Memory B cell (primary cell): ENCODE measurements at places on chromosomes 2 and 18.
A peak's percentile ranks its signal among the peaks of the same experiment; 100 is the strongest.

- DNase-seq, result no peak
- no peak overlapping the region for H3K27ac ChIP-seq
- H3K27me3 ChIP-seq, result peaks cover 1% of the 10 kb centered on the region
Observed at GRCh38 chr18:50709193-50709592, 110.6 kb downstream of the MRO start.

GRCh38 chr18:66994790-66995189 is 390.9 kb upstream of the CDH19 start:
- H3K27me3 ChIP-seq, result no peaks in the 10 kb centered on the region
- no peak overlapping the region for H3K27ac ChIP-seq
- DNase-seq, result no peak

- DNase-seq, result no peak
- H3K36me3 ChIP-seq, result no peaks in the 10 kb centered on the region
- peaks cover 36% of the 10 kb centered on the region for H3K27me3 ChIP-seq
- H3K27ac ChIP-seq, result no peak overlapping the region
- H3K4me1 ChIP-seq, result peaks cover 2% of the 10 kb centered on the region
- no peak overlapping the region for H3K4me3 ChIP-seq
Observed at GRCh38 chr2:65402780-65403528, 29.4 kb downstream of the SPRED2 start.

DNA sequence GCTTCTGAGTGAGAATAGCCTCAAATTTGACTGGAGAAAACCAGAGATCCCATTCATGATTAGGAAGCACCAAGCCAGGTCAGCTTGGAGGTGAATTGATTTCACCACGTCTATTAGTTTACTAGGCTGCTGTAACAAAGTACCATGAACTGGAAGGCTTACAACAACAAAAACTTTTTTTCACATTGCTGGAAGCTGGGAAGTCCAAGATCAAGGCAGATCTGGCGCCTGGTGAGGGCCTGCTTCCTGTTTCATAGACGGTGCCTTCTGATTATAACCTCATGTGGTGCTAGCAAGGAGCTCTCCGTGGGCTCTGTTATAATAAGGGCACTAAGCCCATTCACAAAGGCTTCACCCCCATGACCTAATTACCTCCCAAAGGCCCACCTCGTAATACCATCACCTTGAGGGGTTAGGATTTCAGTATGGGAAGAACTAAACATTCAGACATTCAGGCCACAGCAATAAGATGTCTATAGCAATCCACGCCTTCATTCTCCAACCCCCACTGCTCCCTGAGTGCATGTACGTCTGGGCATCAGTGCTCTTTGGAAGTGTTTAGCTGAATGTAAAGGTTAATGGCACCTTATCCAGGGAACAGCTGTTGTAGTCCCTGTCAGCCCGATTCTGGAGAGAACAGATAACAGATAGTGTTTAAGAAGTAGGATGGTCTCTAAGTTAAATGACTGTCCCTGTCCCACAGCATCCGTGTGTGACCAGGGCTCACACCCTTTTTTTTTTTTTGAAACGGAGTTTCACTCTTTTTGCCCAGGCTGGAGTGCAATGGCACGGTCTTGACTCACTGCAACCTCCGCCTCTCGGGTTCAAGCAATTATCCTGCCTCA is 89.2 kb downstream of the SOCS6 start:
- H3K4me1 ChIP-seq, result no peaks in the 10 kb centered on the region
- no peak for DNase-seq
- no peak overlapping the region for H3K4me3 ChIP-seq
- H3K36me3 ChIP-seq, result no peaks in the 10 kb centered on the region
- H3K27me3 ChIP-seq, result no peaks in the 10 kb centered on the region
- no peak overlapping the region for H3K27ac ChIP-seq

DNA sequence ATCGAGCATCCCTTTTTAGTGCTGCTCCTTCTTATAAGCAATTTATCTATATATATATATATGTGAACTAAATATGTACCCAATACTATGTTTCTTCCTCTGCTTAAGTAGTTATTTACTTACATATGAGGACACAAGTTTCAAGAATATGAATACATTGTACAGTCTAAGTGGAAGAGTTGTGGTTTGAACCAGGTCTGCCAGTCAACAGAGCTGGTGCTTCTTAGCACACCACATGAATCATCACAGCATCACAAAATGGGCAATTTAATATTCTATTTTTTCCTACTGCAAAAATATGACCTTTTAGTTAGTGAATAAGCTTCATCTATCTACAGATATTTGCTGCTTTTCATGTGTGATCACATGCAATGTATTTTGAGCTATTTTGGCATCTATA is 64.4 kb upstream of the SPAG16 start:
- no peak overlapping the region for H3K27ac ChIP-seq
- no peaks in the 10 kb centered on the region for H3K36me3 ChIP-seq
- H3K27me3 ChIP-seq, result no peaks in the 10 kb centered on the region
- no peaks in the 10 kb centered on the region for H3K4me1 ChIP-seq
- no peak overlapping the region for H3K4me3 ChIP-seq

GRCh38 chr2:15432642-15433256 is 128.4 kb downstream of the NBAS start:
- no peak overlapping the region for H3K4me3 ChIP-seq
- peaks cover 16% of the 10 kb centered on the region for H3K36me3 ChIP-seq
- H3K27me3 ChIP-seq, result no peaks in the 10 kb centered on the region
- H3K4me1 ChIP-seq, result no peaks in the 10 kb centered on the region
- H3K27ac ChIP-seq, result no peak overlapping the region
- no peak for DNase-seq

DNA sequence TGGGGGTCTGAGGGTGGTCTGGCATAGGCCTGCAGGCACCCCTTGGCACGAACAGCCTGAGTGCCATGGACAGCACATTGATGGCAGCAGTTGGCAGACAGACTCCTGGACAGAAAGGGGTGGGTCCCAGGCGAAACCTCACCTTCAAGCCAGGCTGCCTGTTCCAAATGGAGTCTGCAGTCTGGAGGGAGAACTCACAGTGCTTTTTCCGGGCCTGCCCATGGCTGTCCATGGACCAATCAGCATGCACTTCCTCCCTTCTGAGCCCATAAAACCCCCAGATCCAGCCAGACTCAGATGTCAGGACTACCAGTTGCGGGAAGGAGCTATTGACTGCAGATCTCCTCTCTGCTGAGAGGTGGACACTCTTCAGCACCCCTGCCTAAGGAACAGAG is 694.6 kb upstream of the ACVR2A start:
- H3K36me3 ChIP-seq, result peaks cover 2% of the 10 kb centered on the region
- H3K4me1 ChIP-seq, result no peaks in the 10 kb centered on the region
- peaks cover 2% of the 10 kb centered on the region for H3K27me3 ChIP-seq

- peaks cover 29% of the 10 kb centered on the region for H3K4me1 ChIP-seq
- no peaks in the 10 kb centered on the region for H3K27me3 ChIP-seq
- DNase-seq, result no peak
Observed at GRCh38 chr2:31268344-31268743, 34.4 kb downstream of the EHD3 start.

DNA sequence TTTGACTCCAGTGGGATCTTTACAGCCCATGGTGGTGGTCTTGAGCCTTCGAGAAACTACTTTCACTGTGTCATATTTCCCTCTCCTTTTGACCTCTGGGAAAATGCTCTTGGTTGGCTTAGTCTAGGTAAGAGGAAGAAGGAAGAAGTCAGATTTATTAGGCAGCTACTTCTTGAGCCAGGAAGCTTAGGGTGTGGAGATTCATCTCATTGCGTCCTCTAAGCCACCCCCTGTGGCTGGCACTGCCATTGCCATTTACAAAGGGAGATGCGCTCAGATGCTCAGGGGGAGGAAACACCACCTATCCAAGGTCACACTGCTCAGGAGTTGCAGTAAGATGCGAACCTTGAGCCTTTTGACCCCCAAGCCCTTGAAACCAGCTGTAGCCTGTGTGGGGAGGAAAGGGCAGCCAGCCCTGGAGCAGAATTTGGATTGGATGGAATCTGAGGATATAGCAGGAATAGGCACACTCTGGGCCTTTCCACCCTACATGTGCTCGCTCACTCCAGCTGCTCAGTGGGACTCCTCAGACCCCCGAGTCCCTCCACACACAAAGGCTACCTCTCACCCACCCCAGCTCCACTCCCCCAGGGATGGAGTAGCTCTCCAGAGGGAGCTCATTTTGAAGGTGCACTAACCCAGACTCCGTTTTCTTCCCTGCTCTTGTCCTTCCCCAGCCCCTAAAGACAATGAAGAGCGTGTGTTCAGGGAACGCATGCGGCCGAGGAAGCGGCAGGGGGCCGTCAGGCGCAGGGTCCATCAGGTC is 321.3 kb upstream of the EPAS1 start:
- no peak for DNase-seq
- no peaks in the 10 kb centered on the region for H3K27me3 ChIP-seq
- no peak overlapping the region for H3K27ac ChIP-seq

DNA sequence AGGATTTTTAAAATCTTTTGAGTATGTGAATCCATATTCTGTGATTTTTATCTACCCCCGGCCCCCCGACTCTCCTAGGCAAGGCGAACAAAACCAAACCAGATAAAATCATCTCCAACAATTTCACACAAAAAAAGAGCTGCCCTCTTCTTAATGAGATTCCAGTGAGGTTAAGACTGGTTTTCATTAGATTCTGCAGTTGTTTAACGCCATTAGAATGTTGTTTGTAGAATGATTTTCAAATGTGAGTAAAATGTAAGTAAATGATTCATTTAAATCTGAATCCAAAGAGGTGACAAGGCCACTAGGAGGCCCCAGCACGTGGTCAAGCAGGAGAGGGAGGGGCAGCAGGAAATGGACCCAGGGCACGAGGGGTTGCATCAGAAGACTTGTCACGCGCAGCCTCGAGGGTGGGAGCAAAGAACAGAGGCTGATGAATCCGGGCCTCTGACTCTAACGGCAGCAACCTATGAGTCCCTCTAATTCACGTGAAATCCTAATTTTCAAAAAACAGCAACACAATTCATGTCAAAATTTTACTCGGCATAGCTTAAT is 24.3 kb upstream of the KLHL29 start:
- H3K27ac ChIP-seq, result no peak overlapping the region
- no peaks in the 10 kb centered on the region for H3K4me1 ChIP-seq
- peaks cover 15% of the 10 kb centered on the region for H3K27me3 ChIP-seq
- H3K36me3 ChIP-seq, result no peaks in the 10 kb centered on the region

- peak overlapping the region; percentile 83 for H3K27ac ChIP-seq
- peak overlapping the region; percentile 72 for H3K4me3 ChIP-seq
- no peak for DNase-seq
- H3K36me3 ChIP-seq, result no peaks in the 10 kb centered on the region
Observed at GRCh38 chr2:222433332-222434173, 9.2 kb downstream of the SGPP2 start.

- H3K27me3 ChIP-seq, result peaks cover 5% of the 10 kb centered on the region
- H3K27ac ChIP-seq, result no peak overlapping the region
- no peaks in the 10 kb centered on the region for H3K36me3 ChIP-seq
Observed at GRCh38 chr2:62577994-62578781, 72.2 kb upstream of the TMEM17 start.

GRCh38 chr18:62409821-62410220 is 84.7 kb downstream of the TNFRSF11A start:
- no peak overlapping the region for H3K27ac ChIP-seq
- H3K4me1 ChIP-seq, result no peaks in the 10 kb centered on the region
- no peaks in the 10 kb centered on the region for H3K36me3 ChIP-seq
- no peak for DNase-seq
- H3K27me3 ChIP-seq, result peaks cover 11% of the 10 kb centered on the region
- H3K4me3 ChIP-seq, result no peak overlapping the region

DNA sequence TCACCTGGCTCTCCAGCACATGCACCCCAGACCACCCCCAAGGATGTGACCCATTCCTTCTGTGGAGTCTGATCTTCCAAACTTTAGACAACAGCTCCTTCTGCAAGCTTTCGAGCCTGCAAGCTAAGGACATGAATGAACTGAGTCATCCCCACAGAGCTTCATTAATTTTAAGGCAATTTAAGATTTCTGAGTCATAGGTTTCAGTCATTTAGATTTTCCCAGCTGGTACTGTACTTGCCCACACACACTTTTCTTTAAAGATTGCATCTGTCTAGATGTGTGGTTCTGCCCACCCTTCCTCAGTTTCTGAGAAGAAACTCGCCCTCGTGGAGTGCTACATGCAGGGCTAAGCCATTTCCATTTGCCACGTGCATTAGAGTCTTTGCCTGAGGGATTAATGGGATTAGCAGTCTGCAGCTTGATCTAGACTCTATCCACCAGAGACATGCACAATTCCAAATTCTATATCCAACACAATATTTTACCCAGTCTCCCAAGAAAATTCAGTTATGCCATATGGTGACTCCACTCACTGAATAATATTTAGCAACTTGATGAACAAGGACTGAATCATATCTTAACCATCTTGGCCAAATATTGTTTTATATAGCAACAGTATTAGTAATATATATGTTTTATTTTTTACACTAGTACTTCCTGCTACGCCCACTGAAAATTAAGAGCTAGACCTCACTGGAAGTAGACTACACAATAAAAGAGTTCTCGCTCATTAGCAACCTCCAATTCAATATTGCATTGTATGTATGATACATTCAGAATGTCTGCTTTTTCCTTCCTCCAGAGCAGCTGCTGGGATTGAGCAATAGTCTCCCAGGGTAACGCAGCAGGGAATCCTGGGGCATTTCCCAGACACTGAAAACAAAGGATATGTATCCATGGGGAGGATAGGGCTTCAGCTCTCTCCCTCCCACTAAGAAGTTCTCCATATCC is 14.3 kb upstream of the TRIB2 start:
- no peaks in the 10 kb centered on the region for H3K36me3 ChIP-seq
- no peak for DNase-seq
- no peak overlapping the region for H3K27ac ChIP-seq
- no peak overlapping the region for H3K4me3 ChIP-seq

DNA sequence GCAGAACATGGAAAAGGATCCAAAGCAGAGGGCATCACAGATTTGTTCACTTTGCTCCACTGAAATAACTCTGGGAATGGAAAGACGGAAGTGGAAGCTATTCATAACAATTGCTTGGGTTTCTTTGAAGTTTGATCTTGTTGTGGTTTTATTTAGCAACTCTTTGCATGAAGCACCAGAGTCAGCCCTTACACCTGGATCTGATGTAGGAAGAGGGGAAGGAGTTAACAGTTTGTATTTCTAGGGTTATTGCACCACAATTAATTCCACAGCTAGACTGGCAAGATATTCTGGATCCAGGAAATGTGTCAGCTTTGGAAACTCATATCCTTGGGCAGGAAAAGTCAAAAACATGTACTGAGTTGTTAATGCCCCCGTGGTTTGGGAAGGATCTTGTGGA is 1143.4 kb downstream of the CNTNAP5 start:
- H3K36me3 ChIP-seq, result no peaks in the 10 kb centered on the region
- no peak overlapping the region for H3K4me3 ChIP-seq
- H3K27ac ChIP-seq, result no peak overlapping the region
- no peak for DNase-seq

DNA sequence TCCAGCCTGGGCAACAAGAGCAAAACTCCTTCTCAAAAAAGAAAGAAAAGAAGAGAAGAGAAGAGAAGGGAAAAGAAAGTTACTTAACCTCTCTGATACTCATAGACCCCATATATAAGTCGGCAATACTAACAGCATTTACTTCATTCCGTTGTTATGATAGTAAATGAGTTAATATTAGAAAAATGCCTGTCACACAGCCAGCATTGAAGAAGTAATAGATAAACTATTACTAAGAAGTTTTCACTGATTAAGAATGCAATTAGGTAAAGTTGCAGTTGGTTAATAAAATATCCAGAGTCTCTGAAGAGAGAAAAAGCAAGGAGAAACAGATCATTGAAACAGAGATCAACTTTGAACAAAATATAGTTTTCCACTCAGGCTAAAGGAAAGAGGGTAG is 161.3 kb upstream of the UBE2E3 start:
- H3K4me3 ChIP-seq, result no peak overlapping the region
- no peak overlapping the region for H3K27ac ChIP-seq
- no peaks in the 10 kb centered on the region for H3K36me3 ChIP-seq
- no peaks in the 10 kb centered on the region for H3K27me3 ChIP-seq
